ENCODE measurements at places on chromosomes 16 and 17. TPM values are rescaled to one million over a fixed set of nuclear protein-coding genes. Genes with fewer than 3 reads are reported as not detected.

DNA sequence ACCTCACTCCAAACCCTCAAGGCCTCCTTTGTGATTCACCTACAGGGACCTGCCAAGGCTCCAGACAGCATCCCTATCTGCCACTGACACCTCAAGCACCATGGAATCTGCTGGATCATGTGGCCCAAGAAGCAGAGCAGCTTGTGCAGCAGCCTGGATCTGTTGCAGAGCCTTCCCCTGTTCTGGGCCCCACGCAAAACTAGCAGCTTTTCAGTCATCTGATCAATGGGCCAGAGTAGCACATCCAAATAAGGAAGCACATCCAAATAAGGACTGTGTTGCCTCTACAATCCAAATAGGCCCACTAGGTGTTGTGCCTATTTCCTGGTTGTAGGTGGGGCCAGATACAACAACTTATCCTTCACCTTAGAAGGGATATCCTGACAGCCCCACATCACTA is 97.1 kb upstream of the GNAO1 start:
- no peak for DNase-seq

DNA sequence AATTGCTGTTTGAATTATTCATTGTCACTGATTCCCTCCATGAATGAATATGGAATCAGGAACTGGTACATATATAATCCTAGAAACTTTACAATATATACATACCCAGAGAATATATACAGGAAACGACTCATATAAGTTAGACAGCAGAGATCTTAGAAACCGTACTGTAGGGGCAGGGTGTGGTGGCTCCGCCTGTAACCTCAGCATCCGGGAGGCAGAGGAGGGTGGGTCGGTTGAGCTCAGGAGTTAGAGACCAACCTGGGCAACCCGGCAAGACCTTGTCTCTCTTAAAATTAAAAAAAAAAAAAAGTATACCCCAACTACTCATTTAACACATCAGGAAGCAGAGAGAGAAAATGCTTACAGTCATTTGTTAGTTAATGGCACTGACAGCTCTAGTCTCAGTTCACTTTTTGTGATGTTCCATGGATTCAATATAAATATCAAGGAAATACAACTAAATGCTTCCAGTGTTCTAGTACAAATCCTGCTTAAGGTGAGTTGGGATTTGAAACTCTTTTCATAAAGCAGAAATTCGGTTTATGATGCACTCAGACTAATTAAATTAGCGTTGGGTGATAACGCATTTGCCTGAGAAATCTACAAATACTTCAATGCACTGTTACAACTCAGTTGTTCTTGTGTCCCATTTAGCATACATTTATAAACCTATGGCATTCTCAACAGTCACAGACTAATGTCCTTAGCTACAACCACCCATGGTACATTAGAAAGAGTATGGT is 5.6 kb downstream of the GLG1 start:
- DNase-seq: peak; percentile 27

GRCh38 chr17:45338023-45338781 is 21.4 kb upstream of the MAP3K14 start:
- peak; percentile 50 for DNase-seq

DNA sequence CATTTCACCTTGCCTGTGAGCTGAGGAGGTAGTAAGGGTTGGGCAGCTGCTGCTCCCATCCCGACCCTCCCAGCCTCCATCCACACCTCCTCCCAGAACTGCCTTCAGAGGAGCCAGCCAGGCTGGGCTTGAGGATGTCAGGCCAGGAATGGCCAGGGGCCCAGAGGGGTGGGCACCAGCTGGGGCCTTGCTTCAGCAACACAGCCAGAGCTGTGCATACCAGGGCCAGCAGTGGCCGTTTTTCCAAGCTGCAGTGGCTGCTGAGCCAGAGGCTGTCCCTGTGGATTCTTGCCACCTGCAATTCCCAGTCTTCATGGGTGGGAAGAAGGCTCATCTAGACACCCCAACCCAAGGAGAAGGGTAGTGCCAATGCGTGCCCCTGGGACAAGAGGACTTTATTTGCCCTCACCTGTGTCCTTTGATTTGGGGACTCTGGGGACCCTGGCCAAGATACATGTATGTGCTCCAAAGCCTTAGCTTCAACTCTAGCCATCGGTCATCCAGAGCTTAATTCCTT is 153.4 kb upstream of the SDK2 start:
- DNase-seq: no peak

The CD79B gene
- 5.3 TPM for total RNA-seq

DNA sequence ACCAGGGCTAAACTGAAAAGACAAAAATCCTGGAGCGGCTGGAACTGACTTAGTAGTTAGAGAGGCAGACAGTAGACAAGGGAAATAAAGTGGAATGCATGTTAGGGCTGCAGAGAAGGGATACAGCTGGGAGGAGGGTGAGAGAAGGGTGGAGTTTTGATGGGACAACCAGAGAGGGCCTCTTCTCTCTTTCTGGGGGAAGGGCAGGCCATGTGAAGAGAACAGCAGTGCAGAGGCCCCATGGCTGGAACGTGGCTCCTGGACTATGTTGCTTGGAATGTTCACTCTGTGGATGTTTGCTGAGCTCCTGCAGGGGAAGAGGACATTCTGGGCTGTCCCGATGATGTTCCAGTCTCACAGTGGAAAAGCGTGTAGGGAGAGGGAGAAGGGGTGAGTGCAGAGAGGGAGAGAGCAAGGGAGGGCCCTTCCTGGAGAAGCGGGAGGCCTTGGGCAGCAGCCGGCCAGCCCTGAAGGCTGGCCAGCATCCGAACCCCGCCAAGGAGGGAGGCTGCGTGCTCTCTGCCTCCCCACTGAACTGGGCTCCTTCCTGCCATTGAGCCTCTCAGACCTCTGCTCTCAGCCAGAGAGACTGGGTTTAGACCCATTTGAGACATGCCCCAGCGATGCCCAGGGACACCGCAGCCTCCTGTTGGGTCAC is 33.1 kb upstream of the GSE1 start:
- DNase-seq: no peak

The AKAP1 gene
- 25.3 TPM for total RNA-seq

The TUBG1 gene
- total RNA-seq: 23.4 TPM

- no peak for DNase-seq
Observed at GRCh38 chr17:77619851-77620250, 338.7 kb upstream of the TNRC6C start.

The PPP1R27 gene
- not detected for total RNA-seq

The GRIN2C gene
- total RNA-seq: 0.98 TPM

DNA sequence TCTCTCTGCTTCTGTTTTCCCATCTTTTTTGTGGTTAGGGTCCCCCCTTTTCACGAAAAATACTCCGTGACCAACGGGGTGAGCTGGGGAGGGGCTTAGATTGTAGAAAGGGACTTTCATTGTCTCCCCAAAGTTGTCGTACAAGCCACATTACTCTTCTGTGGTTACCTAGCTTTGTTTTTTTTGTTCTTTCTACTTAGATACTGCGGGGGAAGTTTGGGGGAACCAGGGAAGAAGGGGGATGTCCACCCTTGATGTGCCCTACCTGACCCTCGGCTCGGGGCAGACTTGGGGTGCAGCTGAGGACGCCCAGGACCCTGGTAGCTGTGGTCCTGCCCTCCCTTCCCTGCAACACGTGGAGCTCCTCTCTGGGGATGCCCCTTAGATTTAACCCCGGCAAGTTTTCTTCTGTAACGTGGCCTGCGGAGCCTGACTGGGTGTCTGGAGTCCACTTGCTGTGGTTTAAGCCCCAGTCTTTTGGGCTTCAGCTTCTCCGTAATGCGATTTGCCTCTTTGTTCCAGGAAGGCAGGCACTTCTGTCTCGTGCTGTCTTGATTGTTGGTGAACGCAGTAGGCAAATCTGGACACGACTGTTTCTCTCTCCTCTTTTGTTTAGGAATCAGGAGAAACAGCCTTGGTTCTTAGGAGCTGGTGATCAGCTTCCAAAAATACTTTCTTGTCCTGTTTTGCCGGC is 892 bp downstream of the ABCC1 start:
- DNase-seq: no peak

The C16orf92 gene
- not detected for total RNA-seq

All from sciatic nerve (tissue), 2 donors.